ENCODE measurements at places on chromosomes 1 and 21. TPM values are rescaled to one million over a fixed set of nuclear protein-coding genes. Genes with fewer than 3 reads are reported as not detected.

Gene SMCP
- total RNA-seq: not detected

Gene RPE65
- not detected for total RNA-seq

Gene HES2
- total RNA-seq: 0.18 TPM

Gene TMEM125
- not detected for total RNA-seq

Gene MRAP
- not detected for total RNA-seq

Gene WDR64
- not detected for total RNA-seq

DNA sequence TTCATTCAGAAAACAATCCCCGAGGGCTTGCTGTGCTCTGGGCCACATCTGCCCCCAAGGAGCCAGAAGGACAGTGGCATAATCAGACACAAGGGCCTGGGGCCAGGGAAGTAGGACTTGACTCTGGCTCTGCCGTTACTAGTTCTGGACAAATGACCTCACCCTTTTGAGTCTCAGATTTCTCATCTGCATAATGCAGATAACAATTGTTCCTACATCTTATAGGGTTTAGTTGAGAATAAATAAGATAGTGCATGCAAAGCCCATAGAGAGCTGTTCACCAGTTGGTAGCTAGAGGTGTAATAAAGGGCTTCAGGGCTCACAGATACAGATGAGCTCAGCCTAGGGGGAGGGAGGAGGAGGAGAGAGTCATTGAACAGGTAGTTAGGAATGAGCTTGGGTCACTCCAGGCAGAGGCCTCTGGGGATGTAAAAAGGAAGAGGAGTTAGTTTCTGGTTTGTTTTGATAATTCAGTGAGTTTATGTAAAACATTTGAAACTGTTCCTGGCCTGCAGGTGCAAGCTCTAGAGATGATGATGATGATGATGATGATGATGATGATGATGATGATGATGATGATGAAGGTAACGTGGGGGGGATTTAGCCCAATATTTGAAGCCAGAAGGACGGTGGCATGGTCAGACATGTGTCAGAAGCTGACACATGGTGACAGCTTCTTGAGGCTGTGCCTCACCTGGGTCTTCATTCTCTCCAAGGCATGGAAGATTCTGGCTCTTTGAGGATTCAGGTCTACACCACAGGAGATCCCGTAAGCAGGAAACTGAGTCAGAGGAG, 858 bp downstream of the LACTBL1 start:
- no peak for DNase-seq

DNA sequence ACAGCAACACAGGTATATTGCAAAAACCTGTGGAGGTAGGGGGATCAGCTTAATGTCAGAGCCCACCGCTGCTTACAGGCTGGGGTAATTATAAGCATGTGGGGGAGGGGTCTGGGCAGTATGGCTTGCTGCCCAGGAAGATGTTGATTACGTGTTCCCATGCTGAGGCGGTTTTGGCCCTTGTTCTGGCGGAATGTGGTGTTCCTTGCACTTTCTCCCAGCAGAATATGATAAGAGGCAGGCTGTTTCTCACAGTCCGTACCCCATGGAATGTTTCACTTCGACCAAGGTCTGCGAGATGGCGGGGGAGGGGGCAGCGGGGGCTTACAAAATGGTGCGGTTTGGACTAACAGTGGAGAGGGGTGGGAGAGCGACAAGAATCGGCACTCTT, 9.8 kb upstream of the HPCAL4 start:
- DNase-seq: no peak

DNA sequence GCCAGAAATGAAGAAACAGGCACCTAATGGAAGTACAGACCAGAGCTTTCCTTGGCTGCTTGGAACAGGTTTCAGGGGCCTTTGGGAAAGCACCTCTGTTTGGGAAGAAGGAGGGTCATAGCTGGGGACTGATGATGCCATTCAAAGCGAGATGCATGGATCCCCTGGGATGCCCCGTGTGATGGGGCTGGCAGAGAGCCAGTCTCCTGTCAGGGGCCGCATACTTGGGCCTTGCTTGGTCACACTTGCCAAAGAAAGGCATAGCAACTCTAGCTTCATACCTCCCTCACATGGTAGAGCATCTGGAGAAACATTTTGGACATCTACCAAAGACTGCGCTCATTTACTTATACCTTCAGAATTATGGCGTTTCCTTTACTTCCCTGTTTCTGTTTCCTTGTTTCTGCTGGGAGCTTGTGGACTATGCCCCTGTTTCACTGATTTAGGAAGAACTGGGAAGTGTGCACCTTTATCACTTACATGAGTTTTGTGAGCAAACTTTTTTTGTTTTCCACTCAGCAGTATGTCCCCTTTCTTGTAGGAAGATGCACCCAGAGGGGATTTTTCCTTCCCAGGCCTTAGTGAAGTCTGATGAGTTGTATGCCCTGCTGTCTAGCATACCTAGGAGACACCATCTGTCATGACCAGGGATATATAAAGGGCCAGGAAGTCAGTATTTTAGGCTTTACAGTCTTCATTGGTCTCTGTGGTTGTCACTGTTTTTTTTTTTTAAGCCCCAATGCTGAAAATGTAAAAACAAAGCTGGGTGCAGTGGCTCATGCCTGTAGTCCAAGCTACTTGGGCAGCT, 19.8 kb upstream of the ST3GAL3 start:
- DNase-seq: no peak

DNA sequence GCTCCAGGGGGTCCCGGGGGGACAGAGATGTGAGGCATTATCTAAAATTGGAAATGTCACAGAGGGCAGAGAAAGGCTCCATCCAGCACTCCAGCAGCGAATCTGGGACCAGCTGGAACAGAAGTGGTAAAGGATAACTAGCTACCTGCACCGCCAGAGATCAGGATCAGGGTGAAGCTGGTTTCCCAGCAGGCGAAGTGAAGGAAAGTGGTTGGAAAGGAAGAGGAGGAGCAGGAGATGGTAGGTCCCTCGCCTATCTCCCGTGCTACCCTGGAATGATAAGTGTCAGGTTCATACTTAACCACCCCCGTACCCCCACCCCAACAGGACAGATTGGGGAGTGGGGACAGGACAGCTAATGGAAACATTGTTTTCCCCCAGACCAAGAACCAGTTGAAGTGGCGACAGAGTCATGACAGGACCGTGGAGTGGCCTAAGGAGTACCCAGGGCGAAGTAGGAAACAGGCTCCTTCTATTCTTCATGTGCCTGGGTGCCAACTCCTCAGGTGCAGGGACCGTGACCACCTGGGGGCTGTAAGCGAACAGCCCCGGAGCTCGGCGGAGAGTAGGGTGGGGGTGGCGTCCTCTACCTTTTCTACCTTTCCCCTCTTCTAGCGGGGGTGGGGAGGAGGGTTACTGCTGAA, 717 bp downstream of the B4GALT3 start:
- peak; percentile 23 for DNase-seq

- no peak for DNase-seq
Measured at GRCh38 chr1:178057141-178057765, 36.7 kb upstream of the RASAL2 start.

GRCh38 chr1:44294588-44295007, 60.5 kb downstream of the ERI3 start:
- DNase-seq: peak; percentile 71

GRCh38 chr1:84849357-84849975, 43.5 kb downstream of the LPAR3 start:
- DNase-seq: no peak

DNA sequence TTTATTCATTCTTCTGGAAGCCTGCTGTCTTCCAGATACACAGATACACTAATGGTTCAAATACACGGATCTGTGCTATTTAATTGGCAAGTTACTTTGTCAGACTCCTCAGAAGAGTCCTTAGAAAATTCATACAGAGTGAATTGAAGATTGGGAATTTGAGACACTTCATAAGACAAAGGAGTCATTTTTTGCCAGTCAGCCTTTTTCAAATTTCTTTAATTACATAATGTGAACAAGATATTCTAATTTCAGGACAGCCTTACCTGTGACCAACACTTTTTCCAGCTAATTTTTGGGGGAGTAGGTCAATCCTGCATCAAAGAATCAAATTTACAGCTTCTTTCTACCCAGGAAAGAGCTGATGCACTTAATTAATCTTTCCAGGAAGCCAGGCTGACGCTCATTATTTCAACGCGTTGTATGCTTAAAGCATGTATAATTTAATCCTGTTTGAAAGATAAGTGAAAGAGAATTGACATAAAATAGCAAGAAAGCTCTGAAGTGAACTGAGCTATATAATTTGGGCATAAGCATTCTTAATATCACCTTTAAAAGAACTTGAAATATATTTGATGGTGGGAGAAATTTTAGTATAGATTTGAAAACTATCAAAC, 12.8 kb upstream of the NRIP1 start:
- DNase-seq: no peak

GRCh38 chr1:25550683-25551310, 7.4 kb downstream of the LDLRAP1 start:
- DNase-seq: no peak

Data from K562 (cell line).